ENCODE measurements at places on chromosomes 5 and 9. TPM values are rescaled to one million over a fixed set of nuclear protein-coding genes. Genes with fewer than 3 reads are reported as not detected.

LCN15 gene
- polyA plus RNA-seq = not detected

TEX48 gene
- polyA plus RNA-seq = not detected

CXCL14 gene
- polyA plus RNA-seq = 0.39 TPM

PCDHB14 gene
- 5.4 TPM for polyA plus RNA-seq

C9orf153 gene
- 0.98 TPM for polyA plus RNA-seq

LHX6 gene
- 0.15 TPM for polyA plus RNA-seq

LCN12 gene
- polyA plus RNA-seq = not detected

SLC6A3 gene
- polyA plus RNA-seq = not detected

SEMA4D gene
- 7.2 TPM for polyA plus RNA-seq

GFRA3 gene
- 6.5 TPM for polyA plus RNA-seq

RASGRF2 gene
- polyA plus RNA-seq = 5.1 TPM

BAAT gene
- 0.71 TPM for polyA plus RNA-seq

INSYN2B gene
- polyA plus RNA-seq = 2.6 TPM

SHOC1 gene
- polyA plus RNA-seq = 0.62 TPM

PCDHB2 gene
- polyA plus RNA-seq = 8.3 TPM

GBGT1 gene
- polyA plus RNA-seq = 2.3 TPM

PCAT7 gene
- 0.53 TPM for polyA plus RNA-seq

PLPP7 gene
- polyA plus RNA-seq = 5.1 TPM

OR1Q1 gene
- not detected for polyA plus RNA-seq

PCDHB6 gene
- 1.4 TPM for polyA plus RNA-seq

Measured in Purkinje cell (primary cell).